ENCODE measurements at places on chromosomes 1 and 21.

DNA sequence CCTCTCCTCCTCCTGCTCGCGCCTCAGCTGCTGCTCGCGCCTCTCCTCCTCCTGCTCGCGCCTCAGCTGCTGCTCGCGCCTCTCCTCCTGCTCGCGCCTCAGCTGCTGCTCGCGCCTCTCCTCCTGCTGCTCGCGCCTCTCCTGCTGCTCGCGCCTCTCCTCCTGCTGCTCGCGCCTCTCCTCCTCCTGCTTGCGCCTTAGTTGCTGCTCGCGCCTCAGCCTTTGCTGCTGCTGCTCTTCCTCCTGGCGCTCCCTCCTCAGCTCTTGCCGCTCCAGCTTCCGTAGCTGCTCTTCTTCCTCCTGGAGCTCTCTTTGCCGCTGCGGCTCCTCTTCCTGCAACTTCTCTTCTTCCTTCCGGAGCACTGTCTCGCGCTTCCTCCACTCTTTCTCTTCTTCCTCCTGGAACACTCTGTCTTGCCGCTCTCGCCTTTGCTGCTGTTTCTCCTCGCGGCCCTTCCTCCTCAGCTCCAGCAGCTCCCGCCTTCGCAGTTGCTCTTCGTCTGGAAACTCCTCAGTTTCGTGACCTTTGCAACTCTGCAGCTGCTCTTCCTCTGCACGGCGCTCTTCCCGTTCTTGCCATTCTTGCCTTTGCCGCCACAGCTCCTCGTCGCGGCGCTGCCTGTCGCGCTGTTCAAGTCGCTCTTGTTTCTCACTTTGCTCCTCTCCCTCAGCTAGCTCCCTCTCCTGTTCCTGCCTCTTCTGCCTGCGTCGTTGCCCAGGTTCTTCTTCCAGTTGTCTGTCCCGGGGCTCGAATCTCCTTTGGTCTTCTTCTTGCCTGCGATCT is 3.0 kb downstream of the TCHH start:
- DNase-seq, result no peak

DNA sequence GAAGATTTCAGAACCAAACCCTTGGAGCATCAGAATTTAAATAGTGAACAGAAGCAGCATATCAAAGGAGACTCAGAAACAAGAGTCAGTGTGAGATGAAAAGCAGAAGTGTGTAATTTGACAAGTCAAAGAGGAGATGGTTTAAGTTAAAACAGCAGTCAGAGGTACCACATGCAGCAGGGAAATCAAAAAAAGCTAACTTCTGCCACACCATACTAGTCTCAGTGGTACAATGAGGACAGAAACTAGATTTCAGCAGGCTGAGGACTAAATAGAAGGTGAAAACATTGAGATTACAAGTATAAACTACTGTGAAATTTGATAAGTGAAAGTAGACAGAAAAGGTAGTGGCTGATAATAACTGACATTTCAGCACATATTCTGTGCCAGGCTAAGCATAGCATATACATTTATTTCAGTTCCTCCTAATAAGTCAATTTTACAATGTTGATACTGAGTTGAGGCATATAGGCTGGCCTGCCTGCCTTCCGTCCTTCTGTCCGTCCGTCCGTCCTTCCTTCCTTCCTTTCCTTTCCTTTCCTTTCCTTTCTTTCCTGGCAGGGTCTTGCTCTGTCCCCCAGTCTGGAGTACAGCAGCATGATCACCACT is 12.6 kb downstream of the SUCO start:
- DNase-seq, result no peak

DNA sequence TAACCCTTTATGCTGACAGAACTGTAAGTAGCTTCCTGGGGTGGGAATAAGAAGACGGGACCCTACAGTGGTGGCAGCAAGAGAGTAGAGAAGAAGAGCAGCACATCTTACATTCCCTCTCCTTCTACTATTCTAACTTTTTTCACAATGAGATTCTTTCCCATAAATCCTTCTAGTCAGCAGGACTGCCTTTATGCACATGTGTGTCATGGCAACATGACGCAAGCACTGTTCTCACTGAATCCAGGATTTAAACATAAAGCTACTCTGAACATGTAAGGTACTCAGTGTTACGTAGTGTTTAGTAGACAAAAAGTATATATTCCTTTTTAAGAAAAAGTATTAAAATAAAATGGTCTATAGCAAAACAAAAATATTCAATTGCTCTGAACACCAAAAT is 309.7 kb upstream of the LYPLAL1 start:
- no peak for DNase-seq

- DNase-seq, result no peak
Observed at GRCh38 chr1:150973836-150974579, 627 bp downstream of the CERS2 start.

DNA sequence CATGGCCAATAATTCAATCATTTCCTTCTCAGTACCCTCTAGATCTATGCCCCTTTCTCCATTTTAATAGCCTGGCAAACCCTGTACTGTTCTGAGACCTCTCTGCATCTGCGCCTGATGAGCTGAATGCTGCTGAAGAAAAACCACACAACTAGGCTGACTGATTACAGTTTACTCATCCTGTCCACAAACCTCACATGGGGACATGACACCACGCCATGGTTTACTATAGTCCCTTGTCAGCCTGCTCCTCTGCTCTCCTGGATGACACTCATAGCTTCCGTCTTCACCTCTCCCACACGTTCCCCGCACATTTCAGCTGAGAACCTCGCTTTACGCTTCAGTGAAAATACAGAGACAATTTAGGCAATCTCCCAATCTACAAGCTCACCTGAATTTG is 59.7 kb downstream of the DESI2 start:
- no peak for DNase-seq

GRCh38 chr1:19872190-19872589 is 10.0 kb upstream of the OTUD3 start:
- no peak for DNase-seq

DNA sequence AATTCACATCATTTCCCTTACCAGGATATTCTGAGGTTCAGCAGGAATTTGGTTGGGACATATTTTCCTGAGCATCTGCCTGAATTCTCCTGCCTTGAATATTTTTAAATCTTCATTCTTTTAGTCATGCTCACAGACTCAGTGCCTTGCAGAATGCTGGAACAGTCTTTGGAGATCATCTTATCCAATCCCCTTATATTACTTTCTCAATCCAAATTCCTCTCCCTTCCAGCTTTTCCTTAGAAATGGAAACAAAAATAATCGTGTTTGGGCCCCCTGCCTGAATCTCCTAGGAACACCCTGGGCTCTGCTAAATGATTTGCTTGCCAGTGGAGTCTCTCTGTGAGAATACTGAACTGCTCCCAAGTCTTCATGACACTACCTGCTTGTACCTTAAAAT is 38.4 kb downstream of the LHX8 start:
- no peak for DNase-seq

DNA sequence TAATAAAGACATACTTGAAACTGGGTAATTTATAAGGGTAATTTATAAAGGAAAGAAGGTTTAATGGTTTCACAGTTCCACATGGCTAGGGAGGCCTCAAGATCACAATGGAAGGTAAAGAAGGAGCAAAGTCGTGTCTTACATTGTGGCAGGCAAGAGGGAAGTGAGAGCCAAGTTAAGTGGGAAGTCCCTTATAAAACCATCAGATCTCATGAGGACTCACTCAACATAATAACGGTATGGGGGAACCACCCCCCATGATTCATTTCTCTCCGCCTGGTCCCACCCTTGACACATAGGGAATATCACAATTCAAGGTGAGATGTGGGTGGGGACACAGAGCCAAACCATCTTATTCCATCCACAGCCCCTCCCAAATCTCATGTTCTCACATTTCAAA is 76.8 kb upstream of the ZNF678 start:
- DNase-seq, result no peak

DNA sequence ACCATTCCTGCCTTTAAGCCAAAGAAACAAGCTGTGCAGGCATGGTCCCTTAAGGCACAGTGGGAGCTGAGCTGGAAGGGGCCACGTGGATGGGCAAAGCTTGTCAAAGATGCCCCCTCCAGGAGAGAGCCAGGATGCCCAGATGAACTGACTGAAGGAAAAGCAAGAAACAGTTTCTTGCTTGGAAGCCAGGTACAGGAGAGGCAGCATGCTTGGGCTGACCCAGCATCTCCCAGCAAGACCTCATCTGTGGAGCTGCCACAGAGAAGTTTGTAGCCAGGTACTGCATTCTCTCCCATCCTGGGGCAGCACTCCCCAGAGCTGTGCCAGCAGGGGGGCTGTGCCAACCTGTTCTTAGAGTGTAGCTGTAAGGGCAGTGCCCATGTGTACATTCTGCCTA is 1.3 kb upstream of the SLC50A1 start:
- no peak for DNase-seq

DNA sequence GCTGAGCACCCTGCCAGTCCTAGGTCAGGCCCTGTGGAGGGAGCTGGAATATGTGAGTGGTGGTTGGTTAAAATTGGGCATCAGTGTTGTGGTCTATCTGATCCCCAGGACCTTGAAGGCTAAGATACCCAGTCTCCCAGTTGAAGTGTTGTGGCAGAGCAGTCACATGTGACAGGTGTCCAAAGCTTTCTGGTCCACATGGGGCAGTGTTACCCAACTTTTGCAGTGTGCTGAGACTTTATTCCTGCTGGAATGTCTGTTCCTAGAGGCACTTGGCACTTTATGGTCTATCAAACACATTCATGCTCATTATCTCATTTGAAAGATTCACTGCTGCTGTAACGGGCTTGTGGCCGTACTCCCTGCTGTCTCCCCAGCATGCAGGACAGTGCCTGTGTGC is 21.0 kb upstream of the LORICRIN start:
- DNase-seq, result no peak

GRCh38 chr1:17880449-17880848 is 125.3 kb downstream of the ACTL8 start:
- no peak for DNase-seq

DNA sequence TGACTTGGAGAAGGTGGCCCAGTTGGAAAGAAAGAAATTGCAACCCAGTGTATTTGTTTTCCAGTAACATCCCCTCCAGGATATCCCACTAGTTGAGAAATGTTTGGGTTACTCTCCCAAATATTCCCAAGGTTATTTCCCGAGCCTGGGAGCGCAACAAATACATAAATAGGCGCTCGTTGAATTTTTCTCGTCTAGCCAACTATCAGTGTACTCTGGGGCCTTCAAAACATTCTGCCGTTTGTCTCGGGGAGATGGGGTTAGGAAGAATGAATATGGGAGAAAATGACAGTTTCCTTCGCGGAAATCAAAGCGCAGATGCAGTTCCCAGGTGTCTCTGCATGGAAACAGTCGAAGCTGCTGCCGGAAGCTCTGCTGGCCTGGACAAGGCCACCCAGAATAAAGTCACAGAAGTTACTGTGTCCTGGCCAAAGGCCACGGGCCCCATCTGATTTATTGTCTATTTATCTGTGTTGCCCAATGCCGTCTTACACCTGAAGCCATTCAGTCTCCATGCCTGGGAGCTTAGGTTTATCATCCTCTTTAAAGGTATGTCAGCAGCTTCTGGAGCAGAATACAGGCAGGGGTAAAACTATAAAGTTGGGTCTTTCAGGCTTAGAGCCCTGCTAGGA is 1.0 kb downstream of the C1orf115 start:
- DNase-seq, result no peak

- no peak for DNase-seq
Observed at GRCh38 chr1:951364-951763, 7.7 kb downstream of the NOC2L start.

DNA sequence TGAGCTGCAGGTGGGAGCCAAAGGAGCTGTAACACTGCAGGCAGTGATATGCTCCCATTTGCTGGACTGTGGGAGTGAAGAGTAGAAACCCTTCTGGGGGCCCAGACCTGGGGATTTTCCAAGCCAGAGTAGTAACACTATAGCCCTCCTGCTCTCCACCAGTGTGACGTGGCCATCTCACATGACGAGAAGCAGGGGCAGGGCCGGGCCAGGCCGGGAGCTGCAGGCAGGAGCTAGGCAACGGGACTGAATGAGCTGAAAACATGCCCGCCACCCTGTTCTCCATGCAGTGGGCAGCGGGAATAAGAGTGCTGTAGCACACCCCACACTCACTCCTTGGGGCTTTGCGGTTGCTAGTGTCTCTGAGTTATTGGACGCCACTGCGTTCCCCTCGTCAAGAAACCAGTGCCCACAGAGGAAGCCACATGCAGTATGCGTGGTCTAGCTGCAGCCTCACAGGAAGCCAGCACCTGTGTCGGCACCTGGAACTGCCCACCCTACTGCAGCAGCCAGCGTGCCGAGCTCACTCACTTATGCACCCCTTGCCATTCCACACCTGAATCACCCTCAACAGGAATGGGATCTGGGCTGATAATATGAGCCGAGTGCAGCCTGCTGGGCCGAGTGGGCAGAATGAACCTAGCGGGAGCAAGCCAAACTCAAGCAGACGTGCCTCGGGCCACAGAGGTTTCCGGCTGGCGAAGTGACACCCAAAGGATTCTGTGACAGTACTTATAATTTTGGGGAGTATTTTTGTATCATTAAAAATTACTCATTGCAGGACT is 1389.6 kb downstream of the KCNT2 start:
- DNase-seq, result no peak

- DNase-seq, result no peak
Observed at GRCh38 chr21:16713331-16714117, 799.3 kb upstream of the CXADR start.

- no peak for DNase-seq
Observed at GRCh38 chr1:168843401-168843800, 114.4 kb upstream of the DPT start.

DNA sequence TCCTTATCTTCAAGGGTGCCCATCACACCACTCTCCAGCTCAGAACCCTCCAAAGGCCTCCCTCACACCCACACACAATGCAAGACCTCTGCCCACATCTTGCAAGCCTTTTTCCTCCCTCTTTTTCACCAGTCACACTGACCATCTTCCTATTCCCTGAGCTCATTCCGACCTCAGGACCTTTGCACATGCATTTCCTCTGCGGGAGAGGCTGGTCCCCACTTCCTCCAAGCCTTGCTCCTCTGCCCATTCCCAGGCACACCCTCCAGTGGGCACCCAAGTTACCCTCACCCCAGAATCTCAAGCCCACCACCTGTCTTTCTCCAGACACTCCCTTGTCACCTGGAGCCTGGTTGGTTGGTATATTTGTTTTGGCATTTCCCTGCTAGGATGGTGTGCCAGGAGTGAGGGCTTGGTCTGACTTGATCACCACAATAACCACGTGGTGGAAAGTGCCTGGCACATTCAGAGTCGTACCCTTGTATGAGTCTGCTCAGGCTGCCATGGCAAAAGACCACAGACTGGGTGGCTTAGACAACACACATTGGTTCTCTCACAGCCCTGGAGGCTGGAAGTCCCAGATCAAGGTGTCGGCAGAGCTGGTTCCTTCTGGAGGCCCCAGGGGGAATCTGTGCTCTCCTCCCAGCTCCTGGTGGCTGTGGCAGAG is 13.2 kb downstream of the MX2 start:
- no peak for DNase-seq

Data from fibroblast of skin of left biceps (primary cell).